ENCODE measurements at places on chromosomes 12 and 14. TPM values are rescaled to one million over a fixed set of nuclear protein-coding genes. Genes with fewer than 3 reads are reported as not detected.

The LMNTD1 gene
- 1.9 TPM for total RNA-seq

The CDKN3 gene
- 42.2 TPM for total RNA-seq

The KCNJ8 gene
- total RNA-seq: 15.5 TPM

The EML5 gene
- 0.50 TPM for total RNA-seq

The SLC25A47 gene
- not detected for total RNA-seq

The NEUROD4 gene
- not detected for total RNA-seq

The CSRP2 gene
- 20.3 TPM for total RNA-seq

The DACT1 gene
- total RNA-seq: 27.4 TPM

The SIX1 gene
- total RNA-seq: 0.12 TPM

The MIPOL1 gene
- 17.1 TPM for total RNA-seq

The FGF23 gene
- not detected for total RNA-seq
